GM12865 (cell line): ENCODE measurements at places on chromosomes 12 and 14.
A peak's percentile ranks its signal among the peaks of the same experiment; 100 is the strongest.

DNA sequence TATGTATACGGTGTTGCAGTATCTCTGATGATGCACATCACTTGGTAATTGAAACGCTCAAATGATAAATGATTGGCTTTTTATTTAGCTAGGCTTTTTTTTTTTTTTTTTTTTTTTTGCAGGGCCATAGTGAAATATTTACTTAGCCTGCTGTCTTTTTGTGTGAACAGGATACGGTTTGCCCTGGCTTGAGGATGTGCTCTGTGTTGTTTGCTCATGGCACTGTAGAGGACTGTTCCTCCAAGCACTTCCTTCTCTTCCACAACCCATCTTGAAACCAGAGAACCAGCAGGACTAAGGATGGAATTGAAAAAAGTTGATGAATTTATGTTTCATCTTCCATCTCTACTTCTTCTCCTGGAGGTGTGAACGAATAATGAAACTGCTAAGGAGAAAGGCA is 15.5 kb upstream of the SSPN start:
- DNase-seq = no peak

DNA sequence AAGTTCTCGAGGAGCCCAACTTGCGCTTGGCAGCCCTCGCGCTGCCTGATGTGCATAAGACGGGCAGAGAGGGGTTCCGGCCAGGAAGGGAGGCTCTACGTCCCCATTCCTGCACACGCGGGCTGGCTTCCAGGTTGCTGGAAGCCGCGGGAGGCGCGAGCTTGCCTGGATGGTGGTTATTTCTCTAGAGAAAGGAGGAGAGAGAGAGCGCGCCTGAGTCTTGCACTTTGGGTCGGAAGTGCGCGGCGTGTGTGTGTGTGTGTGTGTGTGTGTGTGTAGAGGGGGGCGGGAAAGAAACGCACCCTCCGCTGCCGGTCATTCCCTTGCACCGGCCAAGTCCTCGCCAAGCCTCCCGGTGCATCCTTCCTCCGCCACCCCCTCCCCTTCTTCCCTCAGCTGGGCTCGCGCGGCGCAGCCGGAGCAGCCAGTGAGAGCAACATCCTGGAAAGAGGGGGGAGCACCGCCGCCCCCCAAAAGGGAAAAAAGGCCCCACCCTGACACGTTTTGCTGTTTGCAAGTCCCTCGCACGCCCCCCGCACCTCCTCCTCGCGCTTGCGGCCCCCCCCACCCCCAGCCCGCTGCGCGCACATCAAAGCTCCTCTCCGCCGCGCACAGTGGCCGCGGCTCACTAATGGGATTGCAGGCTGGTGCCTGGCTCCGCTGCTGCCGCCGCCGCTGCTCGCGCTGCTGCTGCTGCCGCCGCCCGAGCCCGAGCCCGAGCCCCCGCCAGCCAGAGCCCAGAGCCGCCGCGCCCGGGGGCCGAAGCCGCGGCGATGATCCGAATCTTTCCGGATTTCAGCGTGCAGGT is 4.4 kb upstream of the NPAS3 start:
- DNase-seq = no peak

DNA sequence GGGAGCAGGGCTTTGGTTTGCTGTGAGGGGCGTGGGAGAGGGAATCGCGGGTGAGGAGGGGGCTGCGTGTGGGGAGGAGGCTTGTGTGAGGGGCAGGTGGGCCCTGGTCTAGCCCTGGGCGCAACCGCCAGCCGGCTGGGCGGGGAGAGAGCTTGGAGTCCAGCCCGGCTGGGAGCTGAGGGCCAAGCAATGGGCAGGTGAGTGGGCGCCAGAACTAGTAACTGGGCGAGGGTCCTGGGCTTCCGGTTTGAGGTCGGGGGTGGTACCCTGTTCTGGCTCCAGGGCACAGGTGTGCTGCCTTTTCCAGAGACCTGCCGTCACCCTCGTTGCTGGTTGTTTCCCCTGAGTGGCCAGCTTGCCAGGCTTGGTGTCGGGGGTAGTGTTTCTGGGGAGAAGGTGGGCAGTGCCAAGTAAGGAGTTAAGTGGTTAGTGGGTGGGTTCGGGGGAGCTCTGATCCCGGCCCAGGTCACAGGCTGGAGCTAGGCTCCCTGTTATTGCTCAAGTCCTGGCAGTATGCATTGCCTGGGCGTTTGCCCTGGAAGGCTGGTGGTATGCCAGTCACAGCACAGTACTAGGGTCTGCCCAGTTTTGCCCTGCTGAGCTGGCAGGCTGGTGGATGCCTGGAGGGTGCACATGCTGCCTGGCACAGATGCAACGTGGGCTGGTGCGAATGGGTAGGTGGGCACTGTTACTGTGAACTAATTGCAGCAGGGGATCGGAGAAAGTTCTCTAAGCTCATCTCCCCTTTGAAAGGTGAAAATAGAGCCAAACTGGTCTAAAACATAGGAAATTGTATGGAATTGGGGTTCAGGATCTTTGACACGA is 683 bp downstream of the CIPC start:
- no peak for DNase-seq

GRCh38 chr14:51603495-51603894 is 48.2 kb upstream of the FRMD6 start:
- DNase-seq = no peak

DNA sequence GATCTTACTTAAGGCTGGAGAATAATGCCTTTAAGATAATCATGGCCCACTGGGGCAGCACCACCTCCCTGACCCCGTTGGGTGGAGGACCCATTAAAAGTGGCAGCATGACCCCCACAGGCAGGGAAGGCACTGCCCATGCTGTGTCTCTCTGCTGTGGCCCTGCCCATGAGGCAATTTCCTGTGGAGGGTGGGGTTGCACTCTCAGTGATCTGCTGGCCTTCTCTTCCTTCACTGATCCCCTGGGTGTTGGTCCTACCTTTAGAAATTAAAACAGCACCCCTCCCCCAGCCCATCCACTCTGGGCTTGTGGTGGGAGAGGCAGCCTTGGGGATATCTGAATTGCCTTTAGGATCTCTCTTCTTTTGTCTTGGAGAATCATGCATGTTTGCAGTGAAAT is 17.3 kb downstream of the KLRK1 start:
- no peak for DNase-seq

GRCh38 chr14:29705801-29706200 is 221.8 kb downstream of the PRKD1 start:
- DNase-seq = no peak

- peak; percentile 89 for DNase-seq
These were observed 11.2 kb downstream of the RHOF start for GRCh38 chr12:121781998-121782979.

DNA sequence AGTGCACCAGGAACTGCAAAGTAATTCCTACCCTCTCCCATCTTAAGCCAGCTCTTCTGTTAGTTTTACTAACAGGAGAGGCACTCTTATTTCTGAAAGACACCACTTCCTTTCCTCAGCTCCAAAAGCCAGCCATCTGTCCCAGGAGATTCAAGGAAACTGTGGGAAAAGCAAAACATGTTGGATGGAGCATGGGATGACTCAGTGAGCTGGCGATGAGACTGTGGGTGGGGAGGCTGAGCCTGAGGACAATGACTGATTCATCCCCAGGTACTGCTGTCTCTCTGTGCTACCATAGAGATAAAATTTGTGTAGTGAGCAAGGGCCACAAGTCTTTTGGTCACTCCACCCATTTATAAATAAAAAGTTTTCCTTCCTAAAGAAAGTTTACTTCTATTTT is 141.4 kb downstream of the MYRFL start:
- DNase-seq = no peak

DNA sequence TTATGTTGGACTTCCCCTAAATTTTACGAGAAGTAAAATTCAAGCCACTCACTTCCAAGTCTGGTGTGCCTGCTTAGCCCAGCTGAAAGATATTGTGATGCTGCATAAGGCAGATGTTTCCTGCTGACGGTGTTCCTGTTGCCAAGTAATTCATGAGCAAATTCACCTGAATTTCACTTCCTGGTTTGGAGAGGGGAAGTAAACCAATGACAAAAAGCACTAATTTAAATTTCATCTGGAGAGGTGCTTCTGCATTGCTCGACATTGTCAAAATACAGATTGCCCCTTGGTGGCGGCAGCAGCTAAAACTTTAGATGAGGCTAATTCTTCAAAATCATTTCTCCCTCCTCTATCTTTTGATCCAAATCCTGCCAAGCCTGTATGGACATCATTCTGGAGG is 281.1 kb downstream of the AACS start:
- no peak for DNase-seq

- DNase-seq = no peak
These were observed 85.3 kb upstream of the KCNA1 start for GRCh38 chr12:4824380-4824779.

DNA sequence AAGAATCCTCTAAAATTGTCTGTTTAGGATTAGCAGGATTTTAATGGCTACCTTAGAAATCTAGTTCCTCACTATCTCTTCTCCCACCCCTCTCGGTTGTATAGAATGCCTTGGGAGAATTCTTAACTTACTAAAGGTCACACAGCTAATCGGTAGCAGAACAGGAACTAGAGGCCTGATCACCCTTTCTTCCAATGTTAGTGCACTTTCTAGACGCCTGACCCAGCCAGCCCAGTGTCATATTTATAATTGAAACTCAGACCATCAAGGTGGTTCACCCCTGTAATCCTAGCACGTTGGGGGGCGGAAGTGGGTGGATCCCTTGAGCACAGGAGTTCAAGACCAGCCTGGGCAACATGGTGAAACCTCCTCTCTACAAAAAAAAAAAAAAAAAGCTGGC is 1.7 kb downstream of the TIGAR start:
- no peak for DNase-seq

DNA sequence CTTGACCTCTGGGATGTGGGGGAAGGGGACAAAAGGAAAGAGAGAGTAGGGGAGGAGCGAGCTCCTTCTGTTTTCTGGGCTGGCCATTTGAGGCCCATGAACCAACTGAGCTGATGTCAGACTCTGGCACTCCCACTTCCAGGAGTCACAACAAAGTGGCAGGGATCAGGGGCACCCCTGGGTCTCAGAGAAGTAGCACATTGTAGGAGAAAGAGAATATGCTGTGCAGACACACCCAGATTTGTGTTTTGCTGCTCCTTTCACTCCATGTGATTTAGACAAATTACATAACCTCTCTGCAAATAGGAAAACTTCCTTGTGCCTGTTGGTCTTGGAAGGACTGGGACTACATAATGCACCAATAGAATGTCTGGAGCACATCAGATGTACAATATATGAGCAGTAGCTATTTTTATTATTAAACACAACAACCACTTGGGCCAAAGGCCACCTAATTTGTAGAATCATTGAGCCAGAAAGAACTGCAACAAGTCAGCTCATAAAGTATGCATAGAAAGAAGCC is 265.5 kb downstream of the ZFP36L1 start:
- no peak for DNase-seq

GRCh38 chr12:85829391-85829790 is 6.8 kb downstream of the RASSF9 start:
- no peak for DNase-seq

DNA sequence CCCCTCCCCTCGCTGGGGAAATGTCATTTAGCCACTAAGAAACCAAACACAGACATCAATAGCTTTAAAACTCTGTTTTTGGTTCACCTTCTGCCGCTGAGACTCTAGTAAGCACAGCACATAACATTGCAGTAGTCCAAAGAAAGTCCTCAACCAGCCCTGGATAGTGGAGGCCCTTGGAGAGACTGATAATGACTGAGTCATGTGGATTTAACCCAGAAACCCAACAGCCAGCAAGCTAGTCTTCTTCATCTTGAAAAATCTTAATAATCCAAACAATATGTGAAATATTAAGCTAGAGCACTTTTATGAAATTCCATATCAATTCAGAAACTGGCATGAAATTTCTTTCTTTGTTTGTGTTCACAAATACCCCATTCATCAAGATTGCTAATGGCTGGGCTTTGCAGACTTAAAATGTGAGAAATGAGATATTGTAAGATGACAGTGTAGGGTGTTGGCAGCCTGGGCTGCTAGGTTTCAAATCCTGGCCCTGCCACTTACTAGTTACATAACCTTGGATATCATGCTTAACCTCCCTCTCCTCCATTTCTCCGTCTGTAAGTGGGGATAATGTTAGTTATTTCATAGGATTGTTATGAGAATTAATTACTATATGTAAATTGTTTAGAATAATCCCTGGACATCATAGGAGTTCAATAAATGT is 40.1 kb downstream of the RERG start:
- no peak for DNase-seq

GRCh38 chr12:52229836-52230343 is 3.2 kb upstream of the KRT7 start:
- no peak for DNase-seq

DNA sequence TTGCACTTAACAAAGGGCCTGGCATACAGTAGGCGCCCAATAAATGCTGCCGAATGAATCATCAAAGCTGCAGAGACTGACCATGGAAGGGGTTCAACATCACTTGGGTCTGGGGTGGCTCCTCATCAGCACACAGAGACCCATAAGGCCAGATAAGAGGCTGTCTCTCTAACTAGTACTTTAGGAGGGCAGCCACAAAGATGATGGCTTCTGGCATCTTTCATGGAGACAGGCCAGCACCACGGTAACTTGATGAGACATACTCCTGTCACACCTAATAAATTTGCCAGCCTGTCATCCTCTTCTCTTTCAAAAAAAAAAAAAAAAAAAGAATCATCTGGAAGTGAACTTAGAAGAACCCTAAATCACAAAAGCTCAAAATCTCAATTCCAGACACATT is 3.4 kb downstream of the PRIMA1 start:
- no peak for DNase-seq

GRCh38 chr12:70928071-70928470 is 7.5 kb upstream of the PTPRR start:
- DNase-seq = no peak

GRCh38 chr14:102606296-102606695 is 13.8 kb downstream of the RCOR1 start:
- peak; percentile 88 for DNase-seq

DNA sequence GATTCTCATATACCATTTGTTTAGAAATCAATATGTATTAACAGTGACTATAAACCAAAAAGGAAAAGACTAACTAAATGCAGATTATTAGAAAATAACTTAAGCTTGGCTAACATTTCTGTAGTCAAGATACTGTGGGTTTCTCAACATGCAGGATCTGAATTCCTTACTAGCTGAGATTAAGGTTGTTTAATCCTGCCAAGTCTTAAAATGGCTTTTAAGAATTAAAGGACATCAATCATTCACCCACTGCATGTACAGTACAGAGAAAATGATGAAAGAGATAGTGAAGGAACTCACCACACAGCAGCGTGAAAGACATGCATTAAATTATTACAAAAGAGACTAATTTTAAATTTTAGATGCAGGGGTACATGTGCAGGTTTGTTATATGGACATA is 3.8 kb downstream of the ACSS3 start:
- no peak for DNase-seq

DNA sequence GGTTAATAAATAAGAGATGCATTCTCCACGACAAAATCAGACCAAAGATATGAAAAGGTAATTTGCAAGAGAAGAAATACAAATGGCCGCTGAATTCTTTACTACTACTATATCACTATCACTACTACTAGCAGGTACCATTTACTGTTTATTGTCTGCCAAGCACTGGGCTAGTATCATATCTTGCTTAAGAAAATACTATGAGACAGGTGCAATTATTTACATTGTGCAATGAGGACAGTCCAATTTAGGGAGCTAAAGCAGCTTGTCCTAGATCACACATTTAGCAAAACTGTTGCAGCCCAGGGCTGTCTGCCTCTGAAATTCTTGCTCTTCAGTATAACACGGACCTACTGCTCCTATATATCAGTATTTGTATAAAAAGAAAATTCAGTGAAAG is 52.8 kb downstream of the CRADD start:
- no peak for DNase-seq
